ENCODE measurements at places on chromosomes 5 and 9.
A peak's percentile ranks its signal among the peaks of the same experiment; 100 is the strongest.

DNA sequence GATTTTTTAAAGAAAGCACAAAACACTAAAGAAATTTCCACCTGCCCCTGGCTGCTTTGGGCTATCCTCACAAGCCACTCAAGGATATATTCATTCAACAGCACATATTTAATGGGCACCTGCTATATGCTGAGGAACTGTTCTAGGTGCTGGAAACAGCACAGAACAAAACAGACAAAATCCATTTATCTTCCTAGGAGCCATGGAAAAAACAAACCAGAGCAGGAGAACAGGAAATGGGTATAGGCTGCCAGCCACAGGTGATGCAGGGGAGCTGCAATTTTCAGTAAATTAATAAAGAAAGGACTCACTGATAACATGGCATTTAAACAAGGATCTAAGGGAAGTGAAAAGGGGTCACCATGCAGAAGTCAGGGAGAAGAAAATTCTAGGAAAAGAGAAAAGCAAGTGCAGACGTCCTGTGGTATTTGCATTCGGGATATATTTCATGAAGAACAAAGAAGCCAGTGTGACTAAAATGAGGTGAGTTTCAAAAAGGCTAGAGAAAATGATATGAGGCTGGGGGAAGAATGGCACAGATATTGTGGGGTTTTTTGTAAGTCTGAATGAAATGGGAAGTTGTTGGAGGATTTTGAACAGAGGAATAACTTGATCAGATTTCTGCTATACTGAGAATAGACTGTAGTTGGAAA, 152.2 kb downstream of the ADAMTSL1 start:
- no peak for DNase-seq

DNA sequence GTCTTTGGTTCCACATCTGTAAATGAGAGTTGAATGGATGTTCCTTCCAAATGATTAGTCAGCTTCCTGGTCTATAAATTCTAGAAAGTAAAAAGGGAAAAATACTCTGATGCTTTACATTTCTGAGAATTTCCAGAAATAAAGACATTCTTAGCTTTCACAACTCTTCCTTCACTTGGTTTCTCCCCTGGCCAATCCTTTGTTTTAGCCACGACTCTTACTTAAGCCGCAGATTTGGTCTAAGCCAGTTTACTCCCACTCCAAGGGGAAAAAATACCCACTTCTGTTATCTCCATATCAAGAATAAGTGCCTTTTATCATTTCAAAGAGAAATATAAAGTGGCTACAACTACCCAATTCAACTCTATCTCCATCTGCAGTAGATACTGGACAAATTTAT, 29.7 kb downstream of the PWWP2A start:
- no peak for DNase-seq

DNA sequence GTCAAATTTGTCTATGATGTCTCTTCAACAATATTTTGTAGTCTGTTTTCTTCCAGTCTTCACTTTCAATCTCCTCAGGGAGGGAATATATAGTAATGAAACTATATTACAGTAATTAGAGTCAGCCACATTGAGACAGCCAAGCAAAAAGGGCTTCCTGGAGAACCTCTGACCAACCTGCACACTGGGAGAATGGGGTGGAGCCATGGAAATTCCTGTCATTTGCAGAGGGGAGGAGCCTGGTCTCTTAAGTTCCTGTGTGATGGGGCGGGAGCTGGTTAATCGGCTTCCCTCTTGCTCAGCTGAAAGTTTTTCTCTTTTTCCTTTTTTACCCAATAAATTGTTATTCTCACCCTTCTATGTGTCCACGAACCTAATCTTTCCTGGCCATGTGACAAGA, 1220.0 kb downstream of the PTPRD start:
- no peak for DNase-seq

DNA sequence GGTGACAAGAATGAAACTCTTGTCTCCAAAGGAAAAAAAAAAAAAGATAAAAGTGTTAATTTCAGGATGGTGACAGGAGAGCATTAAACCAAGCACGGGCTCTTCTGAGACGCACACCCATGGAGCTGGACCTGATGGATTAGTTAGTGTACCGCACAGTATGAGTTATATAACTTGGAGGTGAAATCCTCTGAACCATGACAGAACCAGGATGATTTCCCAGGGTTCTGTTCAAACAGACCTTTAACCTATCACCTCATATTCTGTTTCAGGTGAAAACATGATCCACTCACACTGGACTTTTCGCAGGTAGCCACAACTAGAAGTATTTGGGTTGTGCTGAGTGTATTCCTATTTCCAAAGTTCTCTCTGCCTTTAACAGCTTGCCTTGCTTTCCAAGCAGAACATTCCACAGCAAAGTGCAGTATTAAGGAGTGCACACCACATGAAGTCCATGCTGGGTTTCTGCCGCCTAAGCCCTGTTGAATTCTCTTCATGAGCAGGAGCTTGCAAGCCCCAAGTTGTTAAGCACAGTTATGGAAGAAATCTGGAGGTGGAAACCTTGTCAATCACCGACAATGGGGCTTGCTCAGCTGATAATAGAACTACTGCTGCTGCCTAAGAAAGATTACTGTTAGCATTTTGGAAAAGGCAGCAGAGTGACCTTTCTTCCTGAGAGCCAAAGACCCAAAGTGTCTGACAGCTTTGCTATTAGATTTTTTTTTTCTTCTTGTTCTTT, 461.7 kb downstream of the TLE1 start:
- no peak for DNase-seq

DNA sequence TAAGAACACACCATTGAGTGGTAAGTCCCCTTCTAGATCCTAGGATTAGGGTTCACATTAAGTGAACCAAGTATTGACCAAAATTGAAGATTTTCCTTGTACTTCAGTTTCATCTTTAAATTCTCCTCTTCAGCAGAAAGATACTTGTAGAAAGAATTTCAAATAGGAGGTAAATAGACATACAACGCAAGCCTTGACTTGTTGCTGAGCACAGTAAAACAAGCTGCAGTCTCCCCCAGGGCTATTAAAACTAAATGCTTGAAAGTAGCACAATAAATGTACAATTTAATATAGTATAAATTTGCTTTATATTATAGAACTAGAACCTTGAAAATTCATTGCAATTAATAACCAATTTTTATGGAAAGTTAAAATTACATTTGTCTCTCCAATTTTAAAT, 170.1 kb upstream of the TARS1 start:
- DNase-seq, result no peak

GRCh38 chr5:146906803-146907202, 28.2 kb upstream of the PPP2R2B start:
- DNase-seq, result peak; percentile 9

Data from NB4 (cell line).